GM04504 (cell line): ENCODE measurements at places on chromosomes 11 and 22.

DNA sequence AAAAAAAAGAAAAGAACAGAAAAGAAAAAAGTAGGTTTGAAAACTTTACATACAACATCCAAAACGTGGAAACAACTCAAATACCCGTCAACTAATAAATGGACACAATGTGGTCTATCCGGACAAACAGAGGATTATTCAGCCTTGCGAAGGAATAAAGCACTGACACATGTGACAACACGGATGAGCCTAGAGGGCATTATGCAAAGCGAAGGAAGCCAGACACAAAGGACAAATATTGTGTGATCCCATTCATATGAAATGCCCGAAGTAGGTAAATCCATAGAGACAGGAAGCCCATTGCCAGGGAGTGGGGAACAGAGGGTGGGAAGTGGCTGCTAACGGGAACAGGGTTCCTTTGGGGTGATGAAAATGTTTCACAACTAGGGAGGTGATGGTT, 11.8 kb downstream of the RFPL1 start:
- no peak for DNase-seq

GRCh38 chr22:28268171-28268570, 349.1 kb upstream of the PITPNB start:
- DNase-seq: no peak

DNA sequence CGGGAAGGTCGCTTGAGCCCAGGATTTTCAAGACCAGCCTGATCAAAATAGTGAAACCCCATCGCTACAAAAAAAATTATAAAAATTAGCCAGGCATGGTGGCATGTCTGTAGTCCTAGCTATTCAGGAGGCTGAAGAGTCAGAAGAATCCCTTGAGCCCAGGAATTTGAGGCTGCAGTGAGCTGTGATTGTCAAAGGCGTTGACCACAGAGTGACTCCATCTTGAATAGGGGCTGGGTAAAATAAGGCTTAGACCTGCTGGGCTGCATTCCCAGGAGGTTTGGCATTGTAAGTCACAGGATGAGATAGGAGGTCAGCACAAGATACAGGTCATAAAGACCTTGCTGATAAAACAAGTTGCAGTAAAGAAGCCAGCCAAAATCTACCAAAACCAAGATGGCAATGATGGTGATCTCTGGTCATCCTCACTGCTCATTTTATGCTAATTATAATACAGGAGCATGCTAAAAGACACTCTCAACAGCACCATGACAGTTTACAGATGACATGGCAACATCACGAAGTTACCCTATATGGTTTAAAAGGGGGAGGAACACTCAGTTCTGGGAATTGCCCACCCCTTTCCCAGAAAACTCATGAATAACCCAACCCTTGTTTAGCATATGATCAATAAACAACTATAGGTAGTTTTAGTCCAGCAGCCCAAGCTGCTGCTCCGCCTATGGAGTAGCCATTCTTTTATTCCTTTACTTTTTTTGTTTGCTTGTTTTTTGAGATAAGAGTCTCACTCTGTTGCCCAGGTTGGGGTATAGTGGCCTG, 2.8 kb upstream of the RDX start:
- no peak for DNase-seq

DNA sequence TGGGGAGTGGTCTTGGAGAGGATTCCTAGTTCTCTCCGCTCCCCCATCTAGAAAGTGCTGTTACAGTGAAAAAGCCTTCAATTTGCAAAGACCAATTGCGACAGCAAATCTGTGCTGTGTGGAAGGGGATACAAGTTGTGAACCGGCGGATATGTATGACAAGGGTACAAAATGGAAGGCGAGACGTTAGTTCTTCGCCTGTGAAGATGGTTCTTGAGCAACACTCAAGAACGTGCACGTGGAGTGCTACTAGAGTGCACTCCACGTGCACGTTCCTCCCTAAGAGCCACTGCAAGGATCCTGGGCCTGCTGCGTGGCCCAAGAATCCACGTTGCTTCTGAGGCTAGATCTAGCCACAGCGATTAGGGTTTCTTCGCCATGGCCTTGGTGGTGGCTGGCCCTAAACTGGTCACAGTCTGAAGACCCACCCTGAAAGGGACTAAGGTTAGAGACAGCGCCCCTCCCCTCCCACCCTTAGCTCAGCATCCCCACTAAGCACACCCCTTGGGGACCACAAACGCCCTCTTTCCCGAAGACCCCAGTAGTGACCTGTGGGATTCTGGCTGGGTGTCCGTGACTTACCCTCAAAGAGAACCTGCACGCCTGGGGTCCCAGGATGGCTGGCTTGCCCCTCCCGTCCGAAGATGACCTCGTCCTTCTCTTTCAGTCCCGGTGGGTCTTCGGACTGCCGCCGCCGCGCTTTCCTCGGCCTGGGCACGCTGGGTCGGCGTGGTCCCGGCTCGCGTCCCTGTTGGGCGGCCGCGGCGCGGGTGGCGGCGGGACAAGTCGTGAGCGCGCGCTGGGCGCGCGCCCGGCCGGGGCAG, 519 bp upstream of the PDE3B start:
- no peak for DNase-seq

GRCh38 chr11:130300567-130300966, 14.2 kb downstream of the ZBTB44 start:
- DNase-seq: no peak

DNA sequence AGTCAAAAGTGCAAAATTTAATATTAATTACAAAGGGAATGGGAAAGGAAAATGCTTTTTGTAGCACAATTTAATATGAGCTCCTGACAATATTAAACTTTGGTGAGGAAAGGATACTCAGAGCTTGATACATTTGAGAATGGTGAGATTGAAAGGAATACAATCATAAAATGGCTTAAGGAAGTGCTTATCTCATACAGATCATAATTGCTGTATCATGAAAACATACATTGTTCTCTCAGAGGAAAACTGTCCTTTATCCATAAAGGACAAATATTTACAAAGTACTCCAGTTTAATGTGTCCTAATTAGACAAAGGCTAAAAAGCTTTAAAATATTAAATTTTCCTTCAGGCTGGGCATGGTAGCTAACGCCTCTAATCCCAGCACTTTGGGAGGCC, 260.4 kb downstream of the TMEM135 start:
- DNase-seq: no peak

GRCh38 chr11:64870176-64870892, 8.1 kb downstream of the EHD1 start:
- DNase-seq: no peak

- DNase-seq: no peak
Observed at GRCh38 chr11:45599161-45599943, 66.1 kb downstream of the CHST1 start.

DNA sequence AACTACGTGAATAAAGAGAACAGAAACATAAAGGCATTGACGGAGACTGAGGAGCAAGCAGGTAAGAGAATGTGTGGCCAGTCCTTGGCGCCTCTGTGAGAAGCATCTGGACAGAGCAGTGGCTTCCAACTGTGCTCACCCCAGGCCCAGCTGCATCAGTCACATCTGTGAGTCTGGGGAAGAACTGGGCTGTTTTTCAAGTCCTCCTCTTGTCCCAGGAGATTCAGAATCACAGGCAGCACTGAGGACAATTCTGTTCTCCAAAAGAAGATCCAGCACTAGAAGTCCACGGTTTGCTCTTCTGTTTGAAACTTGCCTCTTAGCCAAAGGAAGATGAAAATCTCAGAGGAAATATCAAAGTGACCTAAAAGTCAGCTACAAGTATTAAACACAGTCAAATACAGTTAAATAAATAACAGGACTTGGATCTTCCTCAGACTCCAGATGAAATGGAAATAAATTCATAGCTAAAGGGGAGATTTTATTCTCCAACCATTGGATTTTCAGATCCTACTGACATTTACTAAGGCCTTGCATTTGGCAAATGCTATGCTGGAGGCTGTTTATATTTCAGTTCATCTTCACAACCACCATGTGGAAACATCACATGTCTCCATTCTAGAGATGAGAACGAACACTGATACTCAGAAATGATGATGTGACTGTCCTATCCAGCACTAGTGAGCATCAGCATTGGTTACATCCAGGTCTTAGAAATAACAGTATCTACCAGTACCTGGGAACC, 14.1 kb downstream of the FAM181B start:
- DNase-seq: no peak

GRCh38 chr11:134017511-134018430, 51.1 kb upstream of the JAM3 start:
- no peak for DNase-seq

- no peak for DNase-seq
Observed at GRCh38 chr11:119204066-119204465, 2.1 kb upstream of the CBL start.

- DNase-seq: no peak
Observed at GRCh38 chr11:70146299-70146698, 56.8 kb upstream of the FADD start.

DNA sequence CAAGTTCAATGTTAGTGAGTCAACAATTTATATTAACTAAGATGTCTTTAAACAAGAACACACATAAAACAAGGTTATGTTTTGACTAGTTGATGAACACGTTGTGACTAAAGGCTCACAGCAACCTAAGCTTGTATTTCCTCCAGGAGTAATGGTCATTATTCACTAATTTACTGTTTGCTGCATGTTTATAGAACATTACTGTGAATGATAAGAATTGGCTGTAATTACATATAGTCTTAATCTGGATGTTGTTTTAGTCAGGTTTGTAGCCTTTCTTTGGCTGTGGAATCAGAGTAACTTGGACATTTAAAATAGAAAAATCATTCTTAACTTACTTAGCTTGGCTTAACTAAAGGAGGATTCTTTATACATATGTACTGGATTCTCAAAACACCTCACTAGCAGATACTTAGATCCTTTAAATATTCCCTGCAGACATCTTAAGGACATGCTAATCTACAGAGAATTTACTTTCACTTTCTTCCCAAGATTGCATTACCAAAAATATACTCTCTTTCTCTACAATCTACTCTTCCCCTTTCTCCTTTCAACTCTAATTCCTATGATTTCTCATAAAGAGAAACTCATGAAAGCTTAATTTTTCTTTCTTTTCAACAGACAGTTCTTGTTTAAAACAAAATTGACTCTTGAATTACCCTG, 319.7 kb upstream of the CTSC start:
- no peak for DNase-seq

- DNase-seq: no peak
Observed at GRCh38 chr22:25736378-25737011, 5.5 kb upstream of the MYO18B start.

DNA sequence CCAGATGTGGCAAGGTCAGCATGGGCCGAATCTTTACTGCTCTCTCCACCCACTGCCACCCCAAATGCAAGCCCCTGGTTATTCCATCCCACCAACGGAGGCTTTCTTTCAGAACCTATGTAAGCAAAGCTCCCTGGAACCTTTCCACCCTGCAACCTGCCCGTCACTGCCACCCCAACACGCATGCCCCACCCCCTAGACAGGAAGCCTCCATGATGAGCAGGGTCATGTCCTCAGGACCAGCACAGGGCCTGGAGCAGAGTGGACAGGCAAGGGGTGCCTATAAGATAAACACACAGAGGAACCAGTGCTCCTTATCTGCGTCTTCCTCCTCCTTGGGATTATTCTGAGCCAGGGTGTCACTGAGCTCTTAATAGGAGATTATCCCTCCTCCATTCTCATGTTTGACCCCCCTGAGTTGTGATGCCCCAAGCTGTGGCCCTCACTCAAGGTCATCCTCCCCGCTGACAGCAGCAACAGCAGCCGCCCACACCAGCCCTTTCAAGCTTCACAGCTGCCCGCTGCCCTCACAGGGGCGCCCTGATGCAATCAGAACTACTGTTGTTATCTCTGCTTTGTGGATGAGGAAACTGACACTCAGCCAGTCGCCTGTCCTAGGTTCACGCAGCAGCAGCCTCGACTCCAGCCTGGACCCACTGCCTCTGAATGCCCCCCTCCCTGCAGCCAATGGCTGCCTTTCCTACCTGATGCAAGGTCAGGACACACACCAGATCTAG, 647.3 kb downstream of the TBC1D22A start:
- no peak for DNase-seq

- no peak for DNase-seq
Observed at GRCh38 chr22:50271519-50271970, 1.4 kb upstream of the MAPK11 start.

- no peak for DNase-seq
Observed at GRCh38 chr11:74397501-74398243, 561 bp downstream of the PGM2L1 start.

DNA sequence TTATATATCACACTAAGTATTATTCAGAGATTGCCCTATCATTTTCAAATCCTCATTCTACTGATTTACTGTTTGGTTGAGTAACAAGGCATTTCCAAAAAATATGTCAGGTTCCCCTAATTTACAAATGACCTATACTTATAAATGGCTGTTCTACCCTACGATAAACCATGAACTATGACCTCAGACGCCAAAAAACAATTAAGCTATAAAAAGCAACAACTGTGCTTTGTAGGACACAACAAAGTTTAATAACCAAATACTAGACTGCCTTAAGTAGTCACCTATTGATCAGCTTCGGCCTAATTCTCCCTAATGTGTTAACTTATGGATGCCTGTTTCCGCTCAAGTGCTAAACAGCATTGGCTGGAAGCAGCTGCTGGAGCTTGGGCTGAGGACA, 53.2 kb downstream of the PICALM start:
- DNase-seq: no peak

DNA sequence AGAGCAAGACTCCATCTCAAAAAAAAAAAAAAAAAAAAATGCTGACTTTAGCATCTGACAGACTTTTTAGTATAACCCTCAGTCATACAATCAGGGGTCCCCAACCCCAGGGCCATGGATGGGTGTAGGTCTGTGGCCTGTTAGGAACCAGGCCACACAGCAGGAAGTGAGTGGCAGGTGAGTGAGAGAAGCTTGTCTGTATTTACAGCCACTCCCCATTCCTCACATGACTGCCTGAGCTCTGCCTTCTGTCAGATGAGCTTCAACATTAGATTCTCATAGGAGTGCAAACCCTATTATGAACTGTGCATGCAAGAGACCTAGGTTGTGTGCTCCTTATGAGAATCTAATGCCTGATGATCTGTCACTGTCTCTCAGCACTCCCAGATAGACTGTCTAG, 3.3 kb downstream of the FAM227A start:
- no peak for DNase-seq

- DNase-seq: no peak
Observed at GRCh38 chr11:1776944-1777715, 13.4 kb upstream of the CTSD start.

DNA sequence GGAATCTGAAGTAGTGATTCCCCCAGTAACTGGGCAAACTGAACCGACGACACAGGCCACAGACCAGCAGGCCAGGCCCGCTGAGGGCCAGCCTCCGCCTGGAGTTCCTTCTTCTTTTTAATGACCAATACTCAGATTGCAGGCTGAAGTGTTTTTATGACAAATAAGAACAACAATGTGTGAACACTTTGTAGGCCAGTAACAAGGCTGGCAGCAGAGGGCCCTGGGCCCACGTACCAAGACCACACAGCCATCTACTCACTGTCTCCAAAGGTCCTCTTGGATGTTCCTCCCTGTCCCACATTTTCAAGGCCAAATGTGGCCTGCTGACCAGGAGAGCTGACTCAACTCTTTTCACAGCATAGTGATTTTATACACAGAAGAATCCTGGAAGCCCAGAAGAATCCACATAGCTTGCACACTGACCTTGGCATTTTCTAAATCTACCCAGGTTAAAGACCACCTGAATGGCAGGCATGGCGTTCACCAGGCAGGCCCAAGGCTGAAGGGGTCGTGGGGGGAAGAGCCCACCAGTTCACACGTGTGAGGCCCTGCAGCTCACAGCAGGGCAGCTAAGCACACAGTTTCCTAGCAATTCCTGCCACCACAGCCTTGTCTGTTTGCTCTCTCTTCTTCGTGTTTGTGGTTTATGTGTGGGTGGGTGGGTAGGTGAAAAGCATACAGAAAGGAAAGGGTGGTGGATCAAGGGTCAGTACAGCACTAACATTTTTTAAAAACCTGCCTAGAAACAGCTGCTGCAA, 13.3 kb downstream of the SMCO4 start:
- DNase-seq: no peak

GRCh38 chr22:23071230-23072076, 1.1 kb downstream of the GNAZ start:
- DNase-seq: no peak
